NCI-H2029 treated with DMSO at 0.1 percent for 48 hours (cell line): ENCODE measurements at places on chromosomes 2 and 18.

GRCh38 chr2:143632751-143633374, 503.6 kb downstream of the ARHGAP15 start:
- peak; percentile 26 for DNase-seq

GRCh38 chr2:239581352-239581901, 180.6 kb upstream of the HDAC4 start:
- DNase-seq = no peak

DNA sequence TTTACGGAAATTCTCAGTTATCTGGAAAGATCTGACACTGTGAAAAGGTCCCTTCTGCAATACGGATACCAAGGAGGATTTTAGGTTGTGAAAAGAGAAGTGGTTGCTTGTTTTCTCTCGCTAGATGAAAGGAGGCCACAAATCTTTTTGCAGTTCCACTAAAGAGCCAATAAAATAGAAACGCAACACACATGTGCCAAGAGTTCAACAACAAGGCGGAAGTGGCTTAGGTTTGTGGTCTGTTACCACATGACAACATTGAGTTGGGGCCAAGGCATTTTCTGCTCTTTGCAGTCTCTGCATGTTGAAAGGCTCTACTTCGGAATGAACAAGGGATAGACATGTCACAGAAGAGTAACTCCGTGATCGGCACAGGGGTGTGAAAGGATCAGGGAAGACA, 115.7 kb upstream of the OSR1 start:
- peak; percentile 13 for DNase-seq

DNA sequence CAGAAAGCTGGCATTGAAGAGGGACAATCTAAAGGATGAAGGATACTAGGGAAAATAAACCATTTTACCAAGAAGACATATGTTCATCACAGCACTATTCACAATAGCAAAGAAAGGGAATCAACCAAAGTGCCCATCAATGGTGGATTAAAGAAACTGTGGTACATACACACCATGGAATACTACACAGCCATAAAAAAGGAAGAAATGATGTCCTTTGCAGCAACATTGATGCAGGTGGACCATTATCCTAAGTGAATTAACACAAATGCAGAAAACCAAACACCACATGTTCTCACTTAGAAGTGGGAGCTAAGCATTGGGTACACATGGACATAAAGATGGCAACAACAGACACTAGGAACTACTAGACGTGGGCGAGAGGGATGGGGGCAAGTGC, 7.2 kb upstream of the MFF start:
- DNase-seq = no peak

DNA sequence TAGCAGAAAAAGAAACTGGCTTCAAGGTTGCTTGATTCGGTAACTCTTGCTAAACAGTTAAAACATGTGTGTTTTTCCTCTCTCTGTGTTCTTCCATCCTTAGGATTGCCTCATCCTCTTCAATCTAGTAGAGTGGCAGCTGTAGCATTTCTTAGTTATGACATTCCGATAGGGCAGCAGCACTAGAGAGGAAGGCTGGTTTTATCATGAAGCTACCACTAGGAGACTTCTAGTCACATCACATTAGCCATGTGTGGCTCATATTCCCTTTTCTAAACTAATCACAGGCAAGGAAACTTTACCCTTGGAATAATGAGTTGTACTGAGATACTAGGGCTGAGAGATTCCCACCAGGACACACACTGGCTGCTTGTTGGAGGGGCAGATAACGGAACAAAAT, 187.6 kb downstream of the DOK6 start:
- no peak for DNase-seq

GRCh38 chr2:24832521-24832920, 39.3 kb downstream of the CENPO start:
- DNase-seq = no peak

- no peak for DNase-seq
These were observed 25.5 kb upstream of the RPL37A start for GRCh38 chr2:216473187-216473586.

DNA sequence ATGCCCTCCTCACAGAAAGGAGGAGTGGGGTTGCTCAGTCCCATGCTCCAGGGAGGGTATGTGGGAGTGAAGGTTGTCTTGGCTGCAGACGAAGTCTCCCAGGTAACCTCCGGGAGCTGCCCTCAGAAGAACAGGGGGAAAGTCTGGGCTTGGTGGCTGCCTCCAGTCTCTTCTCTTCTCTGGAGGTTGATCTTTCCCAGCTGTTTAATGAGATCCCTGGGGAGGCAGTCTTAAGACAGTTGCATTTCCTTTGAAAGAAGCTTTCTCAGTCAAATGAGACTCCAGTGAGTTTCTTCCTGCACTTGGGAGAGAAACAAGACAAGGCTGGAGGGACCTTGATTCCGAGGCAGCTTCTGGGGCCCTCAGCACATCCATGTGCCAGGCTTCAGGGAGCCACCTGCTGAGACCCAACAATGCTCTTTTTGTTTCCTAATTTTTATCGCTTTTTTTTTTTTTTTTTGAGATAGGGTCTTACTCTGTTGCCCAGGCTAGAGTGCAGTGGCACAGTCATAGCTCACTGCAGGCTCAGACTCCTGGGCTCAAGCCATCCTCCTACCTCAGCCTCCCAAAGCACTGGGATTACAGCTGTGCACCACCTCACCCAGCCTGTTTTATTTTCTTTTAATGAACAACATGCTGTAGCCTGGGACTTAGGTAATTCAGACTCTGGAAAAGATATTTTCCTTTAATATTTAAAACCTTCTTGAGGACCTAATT, 71.7 kb upstream of the TPO start:
- no peak for DNase-seq

DNA sequence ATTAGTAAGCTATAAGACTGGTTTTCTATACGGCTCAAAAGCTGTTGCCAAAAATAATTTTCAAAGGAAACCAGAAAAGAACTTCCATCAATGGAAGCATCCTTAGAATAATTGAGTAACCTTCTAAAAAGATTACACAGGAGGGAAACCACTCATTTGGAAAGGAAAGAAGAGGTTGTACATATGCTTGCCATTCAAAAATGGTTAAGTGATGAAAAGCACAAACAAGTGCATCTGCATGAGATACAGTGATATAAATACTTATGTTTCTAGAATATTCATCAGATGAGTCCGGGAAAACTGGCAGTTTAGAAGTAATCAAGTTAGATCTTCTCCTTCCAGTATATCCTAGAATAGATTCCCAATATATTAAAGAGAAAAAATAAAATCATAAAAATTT, 20.1 kb upstream of the SMAD2 start:
- no peak for DNase-seq

DNA sequence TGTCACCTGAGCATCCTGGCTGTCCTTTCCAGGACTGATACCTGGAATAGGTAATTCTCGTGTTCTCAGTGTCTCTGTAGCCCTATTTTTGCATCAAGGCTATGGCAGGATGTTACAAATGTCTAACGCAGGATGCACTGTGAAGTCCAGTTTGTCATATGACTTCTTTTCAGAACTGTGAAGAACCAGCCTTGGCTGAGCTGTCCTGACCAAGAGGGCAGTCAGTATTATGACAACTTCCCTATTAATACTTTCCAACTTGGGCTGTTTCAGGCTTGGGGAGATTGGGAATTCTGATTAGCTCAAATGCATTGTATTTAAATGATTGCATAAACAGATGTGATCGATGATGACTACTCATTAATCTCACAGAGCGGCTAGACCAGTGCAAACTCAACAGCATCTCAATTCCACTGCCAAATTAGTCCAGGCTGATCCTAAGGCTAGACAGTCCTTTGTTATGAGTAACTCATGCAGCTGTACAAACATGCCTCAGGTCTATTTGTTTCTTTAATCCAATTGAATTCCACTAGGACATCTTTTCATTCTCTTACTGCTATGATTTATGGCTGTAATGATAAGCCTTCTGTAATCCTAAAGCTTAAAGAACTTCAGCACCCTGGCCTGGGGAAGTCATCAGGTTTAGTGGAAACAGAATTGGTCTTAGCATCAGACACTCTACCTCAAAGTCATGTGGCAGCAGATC, 331.6 kb downstream of the KCNS3 start:
- no peak for DNase-seq

- no peak for DNase-seq
These were observed 102.2 kb downstream of the PDE1A start for GRCh38 chr2:182324665-182325064.

DNA sequence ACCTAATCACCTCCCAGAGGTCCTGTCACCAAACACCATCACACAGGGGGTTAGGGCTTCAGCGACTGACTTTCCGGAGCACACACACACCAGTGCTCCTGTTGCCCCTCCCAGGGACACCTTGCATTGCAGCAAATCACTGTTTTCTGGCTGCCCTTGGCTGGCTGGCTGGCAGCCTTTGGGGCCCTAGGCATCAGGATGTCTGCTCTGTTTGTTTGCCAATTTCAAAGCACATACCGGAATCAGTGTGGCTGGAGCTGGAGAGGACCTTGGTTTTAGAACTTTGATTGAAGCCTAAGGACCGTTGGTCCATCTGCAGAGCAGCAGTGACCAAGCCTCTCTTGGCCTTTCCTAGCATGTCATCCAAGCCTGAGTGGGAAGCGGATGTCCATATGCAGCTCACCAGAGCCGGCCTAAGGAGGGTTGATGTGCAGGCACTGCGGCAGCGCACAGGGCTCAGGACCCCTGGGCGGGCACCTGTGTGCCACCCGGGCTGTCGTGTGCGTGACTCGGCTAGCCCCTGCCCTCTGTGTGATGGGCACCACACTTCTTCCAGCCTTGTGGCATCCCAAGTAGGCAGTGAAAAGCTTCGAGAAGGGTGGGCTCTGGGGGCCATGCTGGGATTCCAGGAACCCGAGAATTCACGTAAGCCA, 62.1 kb downstream of the GBX2 start:
- DNase-seq = no peak

DNA sequence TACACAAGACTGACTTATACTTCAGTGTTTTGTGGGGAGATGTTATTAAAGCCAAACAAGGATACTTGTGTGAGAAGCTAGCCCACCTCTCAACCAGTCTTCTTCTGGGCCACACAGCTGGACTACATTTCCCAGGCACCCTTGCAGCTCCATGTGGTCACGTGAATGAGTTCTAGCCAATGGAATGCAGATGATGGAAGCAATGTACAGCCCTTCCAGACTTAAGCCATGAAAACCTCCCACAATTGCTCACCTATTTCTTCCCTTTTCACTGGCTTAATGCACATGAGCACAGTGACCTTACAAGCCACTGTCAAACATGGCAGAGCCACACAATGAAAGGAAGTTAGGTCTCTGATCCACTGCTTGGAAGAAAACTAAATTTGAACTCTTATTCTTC, 20.4 kb upstream of the FEZ2 start:
- no peak for DNase-seq

- no peak for DNase-seq
These were observed 745.6 kb upstream of the RAB6C start for GRCh38 chr2:129233751-129234406.

DNA sequence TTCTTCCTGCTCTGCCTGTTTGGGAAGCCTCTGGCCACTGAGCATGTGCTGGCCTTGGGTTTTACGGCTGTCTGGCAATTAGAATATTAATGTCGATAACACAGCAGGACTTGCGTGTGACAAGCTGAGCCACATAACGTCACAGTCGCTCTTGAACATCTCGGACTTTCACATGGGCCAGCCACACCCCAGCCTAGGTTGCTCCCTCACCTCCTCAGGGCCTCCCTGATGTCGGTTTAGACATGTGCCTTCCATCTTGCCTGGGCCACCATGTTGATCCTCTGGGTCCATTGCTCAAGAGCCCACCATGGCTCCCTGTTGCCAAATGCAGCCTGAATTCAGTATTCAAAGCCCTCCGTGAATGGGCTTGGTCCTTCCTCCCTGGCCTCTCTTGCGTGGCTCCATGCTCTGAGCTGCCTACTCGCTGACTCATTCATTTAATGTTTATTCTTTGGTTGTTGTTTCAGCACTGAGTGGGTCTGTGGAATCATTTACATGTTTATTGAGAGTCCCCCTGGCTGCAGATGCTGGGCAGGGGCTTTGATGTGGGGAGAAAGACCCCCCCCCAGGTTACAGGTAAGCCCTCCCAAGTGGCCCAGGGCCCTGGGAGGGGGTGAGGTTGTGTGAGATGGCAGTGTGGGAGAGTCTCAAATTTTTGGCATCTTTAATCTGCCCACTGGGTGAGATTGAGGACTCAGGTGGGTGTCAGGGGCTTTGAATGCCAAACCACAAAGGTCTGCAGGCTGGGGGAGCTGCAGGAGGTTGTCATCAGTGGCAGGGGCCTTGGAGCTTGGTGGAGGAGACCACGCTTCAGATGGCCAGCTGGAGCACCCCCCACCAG, 62.0 kb downstream of the ODC1 start:
- DNase-seq = no peak

DNA sequence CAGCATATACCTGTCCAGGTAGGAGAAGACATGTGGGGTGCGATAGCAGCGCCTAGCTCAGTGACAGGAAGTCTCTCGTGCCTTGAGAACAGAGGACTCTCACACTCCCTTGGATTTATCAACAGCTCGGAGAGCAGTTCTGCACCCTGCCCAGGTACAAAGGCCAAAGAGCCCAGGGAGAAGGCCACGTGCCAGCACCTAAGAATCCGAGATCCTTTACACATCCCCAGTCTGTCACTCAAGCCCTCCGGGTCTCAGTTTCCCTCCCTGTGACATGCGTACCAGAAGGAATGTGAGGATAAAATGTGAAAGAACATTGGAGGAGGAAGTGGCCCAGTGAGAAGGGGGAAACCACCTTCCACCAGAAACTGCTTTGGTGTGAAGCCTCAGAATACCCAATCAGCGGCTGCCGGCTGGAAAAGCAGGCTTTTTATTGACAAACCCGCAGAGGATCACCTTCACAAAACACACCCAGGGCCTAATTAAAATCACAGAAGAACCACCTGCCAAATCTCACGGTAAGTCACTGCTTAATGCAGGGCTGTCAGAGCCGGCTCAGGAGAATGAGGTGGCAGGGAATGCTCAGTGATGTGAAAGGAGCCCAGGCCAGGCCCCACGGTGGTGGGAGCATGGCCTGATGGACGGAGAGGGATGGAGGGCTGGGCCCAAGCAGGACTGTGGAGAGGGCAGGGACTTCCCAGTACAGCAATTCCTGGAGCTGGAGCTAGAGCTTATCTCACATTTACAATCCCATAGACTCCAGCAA, 66.3 kb downstream of the MYO5B start:
- DNase-seq = no peak

- DNase-seq = no peak
These were observed 1632.8 kb upstream of the CELF4 start for GRCh38 chr18:39198376-39198775.

GRCh38 chr2:183232161-183232865, 108.1 kb downstream of the NUP35 start:
- DNase-seq = no peak

DNA sequence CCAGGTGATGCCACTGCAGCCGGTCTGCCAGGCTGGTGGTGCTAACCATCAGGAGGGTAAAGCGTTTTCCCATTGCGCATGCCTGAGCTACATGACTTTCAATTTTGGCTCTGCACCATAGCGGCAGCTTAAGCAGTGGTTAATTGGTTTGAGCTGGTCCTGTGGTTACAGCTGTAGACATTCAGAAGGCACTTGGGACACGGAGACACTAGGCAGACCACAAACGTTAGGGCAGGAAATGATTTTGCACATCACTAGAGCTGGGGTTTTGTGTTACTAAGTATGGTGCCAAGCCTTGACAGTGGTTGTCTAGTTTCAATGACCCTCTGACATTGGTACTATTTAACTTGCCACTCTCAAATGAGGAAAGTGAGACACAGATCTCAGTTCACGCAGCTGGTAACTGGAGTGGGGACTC, 28.9 kb upstream of the CNOT11 start:
- DNase-seq = peak; percentile 79
